ENCODE measurements at places on chromosomes 2 and 18.

DNA sequence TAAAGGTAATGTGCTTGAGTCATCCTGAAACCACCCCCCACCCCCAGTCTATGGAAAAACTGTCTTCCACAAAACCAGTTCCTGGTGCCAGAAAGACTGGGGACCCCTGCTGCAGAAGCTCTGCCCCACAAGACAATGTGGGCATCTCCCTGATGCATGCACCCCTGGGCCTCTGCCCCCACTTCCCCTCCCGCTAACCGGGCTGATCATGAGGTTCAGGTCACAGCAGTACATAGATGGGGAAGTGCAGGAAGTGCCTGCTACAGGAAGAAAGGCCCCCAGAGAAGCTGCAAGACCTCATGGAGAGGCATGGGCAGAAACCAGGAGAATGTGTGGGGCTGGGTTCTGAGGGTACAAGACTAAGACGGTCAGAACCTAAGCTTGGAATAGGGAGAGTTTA, 243.4 kb upstream of the ID2 start:
- no peak for DNase-seq

DNA sequence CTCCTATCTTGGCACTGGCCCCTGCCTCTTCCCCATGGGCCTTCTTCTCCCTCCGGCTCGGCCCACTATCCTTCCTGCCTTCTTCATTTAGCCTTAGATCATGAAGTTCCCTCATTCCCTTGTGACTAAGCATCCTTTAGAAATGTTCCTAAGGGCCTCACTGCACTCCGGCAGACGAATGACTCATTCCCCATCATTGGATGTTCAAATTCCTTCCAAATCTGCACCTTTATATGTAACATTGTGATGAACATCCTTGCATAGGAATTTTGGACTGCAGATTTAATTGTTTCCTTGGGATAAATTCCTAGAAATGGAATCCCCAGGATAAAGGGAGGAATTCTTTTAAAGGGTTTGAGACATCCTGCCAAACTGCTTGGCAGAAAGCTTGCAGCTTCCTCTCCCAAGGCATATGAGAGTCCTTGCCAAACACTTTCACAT, 19.0 kb downstream of the CRACDL start:
- DNase-seq, result no peak

GRCh38 chr2:73896362-73897239, 3.8 kb downstream of the ACTG2 start:
- DNase-seq, result peak; percentile 62

DNA sequence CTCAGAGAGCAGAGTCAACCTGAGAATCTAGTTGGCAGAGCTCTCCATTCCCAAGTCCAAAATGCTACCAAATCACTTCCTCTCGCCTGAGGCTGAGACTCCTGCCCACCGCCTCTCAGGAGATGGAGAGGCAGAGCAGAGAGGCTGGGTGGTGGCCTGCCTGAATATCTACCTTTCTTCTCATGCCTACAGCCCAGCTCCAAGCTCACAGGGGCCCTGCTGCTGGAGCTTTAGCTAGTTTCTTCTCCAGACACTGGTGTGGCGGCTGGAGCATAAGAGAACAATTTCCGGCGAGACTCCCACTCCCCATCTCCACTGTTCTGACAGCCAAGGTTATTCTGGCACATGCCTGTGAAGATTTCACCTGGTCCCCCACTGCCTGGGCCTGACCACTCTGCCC, 8.1 kb upstream of the CYP26B1 start:
- no peak for DNase-seq

- DNase-seq, result peak; percentile 3
Measured at GRCh38 chr2:95006588-95006987, 18.9 kb upstream of the MAL start.

DNA sequence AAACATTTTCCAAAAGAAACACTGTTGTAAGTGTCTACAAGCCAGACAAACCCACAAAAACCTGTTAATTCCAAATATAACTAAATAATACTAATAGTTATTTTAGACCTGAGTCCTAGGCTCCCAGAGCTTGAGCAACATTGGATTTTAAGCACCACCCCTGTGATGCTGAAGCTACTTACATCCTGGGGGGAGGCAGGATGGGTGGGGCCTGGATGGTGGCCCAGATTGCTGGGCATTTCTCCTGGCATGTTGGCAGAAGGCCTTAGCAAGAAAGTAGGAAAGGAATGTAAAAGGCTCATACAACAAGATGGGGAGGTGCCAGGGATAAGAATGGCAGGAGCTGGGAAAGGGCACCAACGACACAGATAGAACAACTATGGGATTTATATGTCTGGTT, 50.7 kb upstream of the OTX1 start:
- DNase-seq, result no peak

- no peak for DNase-seq
Measured at GRCh38 chr2:113200236-113200635, 26.5 kb downstream of the PSD4 start.

- no peak for DNase-seq
Measured at GRCh38 chr2:78411303-78411702, 614.2 kb upstream of the REG3G start.
